ENCODE measurements at places on chromosomes 3 and 15.

DNA sequence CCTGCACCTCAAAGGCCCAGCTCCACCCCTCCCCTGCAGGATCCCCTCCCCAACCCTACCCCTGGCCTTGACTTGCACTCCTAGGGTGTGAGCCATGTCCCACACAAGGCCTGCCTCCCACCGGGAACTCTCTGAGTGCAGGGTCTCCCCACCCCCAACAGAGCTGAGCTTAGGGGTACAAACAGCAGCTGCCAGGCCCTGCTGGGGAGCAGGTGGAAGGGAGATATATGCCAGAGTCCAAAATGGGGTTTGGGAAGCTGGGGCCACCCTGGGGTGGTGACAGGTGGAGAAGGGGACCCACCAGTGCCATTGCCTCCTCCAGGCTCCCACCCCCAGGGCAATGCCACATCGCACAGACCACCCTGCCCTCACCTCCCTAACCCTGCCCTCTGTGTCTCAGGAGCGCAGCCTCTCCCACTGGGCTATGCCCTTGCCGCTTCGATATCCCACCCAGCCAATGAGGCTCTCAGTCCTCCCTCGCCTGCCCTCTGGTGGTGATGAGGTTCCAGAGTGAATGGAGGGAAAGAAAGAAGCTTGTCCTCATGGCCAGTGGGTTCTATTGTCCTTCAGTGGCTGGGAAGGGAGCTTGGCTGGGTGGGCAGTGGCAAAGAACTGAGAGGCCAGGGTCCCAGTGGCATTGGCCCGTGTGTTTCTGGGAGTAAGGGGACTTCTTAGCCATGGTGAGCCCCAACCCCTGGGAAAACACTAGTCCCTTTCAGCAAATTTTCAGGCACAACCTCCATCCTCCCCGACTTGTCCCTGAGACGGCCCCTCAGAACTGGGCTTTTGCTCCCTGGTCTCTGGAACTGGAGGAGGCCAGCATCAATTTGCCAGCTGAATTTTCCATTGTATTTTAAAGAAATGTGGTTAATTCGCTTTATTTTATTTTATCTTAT is 46.8 kb downstream of the CYP11A1 start:
- DNase-seq, result no peak

- DNase-seq, result no peak
Observed at GRCh38 chr15:59998305-59998949, 5.7 kb upstream of the FOXB1 start.

- no peak for DNase-seq
Observed at GRCh38 chr3:172987273-172987672, 153.8 kb downstream of the SPATA16 start.

DNA sequence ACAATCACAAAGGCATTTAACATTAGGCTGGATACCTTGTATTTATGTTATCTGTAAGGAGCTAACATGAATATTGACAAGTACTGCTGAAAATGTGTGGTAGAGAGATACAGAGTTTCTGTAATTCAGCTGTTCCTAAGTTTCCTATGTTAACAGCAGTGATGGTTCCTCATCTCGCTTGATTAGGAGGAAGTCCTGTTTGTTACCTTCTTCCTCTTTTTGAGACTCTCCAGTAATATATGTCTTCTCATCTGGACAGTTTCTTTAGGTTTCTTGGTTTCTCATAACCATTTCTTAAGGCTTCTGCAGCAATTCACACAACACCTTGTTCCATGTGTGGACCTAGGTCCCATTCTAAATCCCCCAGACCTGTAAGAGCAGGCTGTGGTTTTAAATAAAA is 11.4 kb upstream of the PEX5L start:
- DNase-seq, result no peak

- DNase-seq, result no peak
Observed at GRCh38 chr15:31235311-31236183, 91.1 kb upstream of the KLF13 start.

- no peak for DNase-seq
Observed at GRCh38 chr3:185693985-185694653, 108.0 kb downstream of the SENP2 start.

- no peak for DNase-seq
Observed at GRCh38 chr15:39191871-39192291, 389.0 kb upstream of the THBS1 start.

All from NCI-H510A (cell line).